ENCODE measurements at places on chromosomes 1 and 21.

GRCh38 chr1:17795836-17796645 lies 40.9 kb downstream of the ACTL8 start:
- no peak for DNase-seq

- DNase-seq, result no peak
These were observed 405 bp upstream of the GADD45A start for GRCh38 chr1:67684526-67685066.

DNA sequence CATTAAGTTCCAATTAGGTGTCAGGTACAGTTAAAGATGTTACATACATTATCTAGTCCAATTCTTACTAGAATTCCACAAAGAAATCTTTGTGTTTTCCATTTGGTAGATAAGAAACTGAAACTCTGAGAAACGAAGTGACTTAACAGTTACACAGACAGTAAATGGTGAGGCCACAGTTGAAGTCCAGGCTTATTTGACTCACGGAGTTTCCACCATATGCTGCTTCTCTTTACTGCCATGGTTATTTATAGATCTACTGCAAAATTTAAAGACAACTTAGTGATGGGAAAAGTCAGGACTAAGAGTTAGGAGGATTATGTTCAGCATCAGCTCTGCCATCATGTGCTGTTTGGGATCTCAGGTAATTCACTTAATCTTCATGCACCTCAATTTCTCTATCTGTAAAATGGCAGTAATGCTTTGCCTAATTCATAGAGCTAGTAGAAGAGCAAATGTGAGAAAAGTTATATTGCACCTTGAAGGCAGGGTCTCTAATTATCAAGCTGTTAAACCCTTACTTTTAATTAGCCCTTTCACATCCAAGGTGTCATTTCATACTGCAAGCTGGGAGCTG lies 26.2 kb upstream of the SAMSN1 start:
- no peak for DNase-seq

- DNase-seq, result no peak
These were observed 167.9 kb upstream of the ZC3H12A start for GRCh38 chr1:37306461-37306860.

GRCh38 chr1:194952171-194952570 lies 1656.1 kb downstream of the KCNT2 start:
- no peak for DNase-seq

GRCh38 chr1:63403386-63403785 lies 36.0 kb downstream of the ALG6 start:
- no peak for DNase-seq

DNA sequence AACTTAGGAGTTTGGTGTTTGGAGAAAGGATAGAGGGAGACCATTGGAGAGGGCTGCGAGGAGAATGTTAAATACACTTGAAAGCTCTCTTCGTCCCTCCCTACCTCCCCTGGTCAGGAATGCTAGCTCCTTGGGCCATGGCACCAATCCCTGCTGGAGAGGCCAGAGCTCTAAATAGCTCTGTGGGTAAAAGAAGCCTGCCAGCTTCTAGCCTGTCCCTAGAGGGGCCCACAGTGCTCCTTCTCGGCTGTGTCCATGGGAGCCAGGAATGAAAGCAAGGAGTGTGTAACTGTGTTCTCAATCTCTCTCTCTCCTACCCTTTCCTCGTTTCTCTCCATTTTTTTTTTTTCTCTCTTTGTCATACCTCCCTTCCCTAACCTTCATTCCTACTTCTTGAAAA lies at the start of gene CCDC190:
Gene CCDC190 (minus strand): TSS at position 75 of the 400 bp plus-strand sequence. CDS start 1,529 bp downstream, outside the sequence.
- no peak for DNase-seq

DNA sequence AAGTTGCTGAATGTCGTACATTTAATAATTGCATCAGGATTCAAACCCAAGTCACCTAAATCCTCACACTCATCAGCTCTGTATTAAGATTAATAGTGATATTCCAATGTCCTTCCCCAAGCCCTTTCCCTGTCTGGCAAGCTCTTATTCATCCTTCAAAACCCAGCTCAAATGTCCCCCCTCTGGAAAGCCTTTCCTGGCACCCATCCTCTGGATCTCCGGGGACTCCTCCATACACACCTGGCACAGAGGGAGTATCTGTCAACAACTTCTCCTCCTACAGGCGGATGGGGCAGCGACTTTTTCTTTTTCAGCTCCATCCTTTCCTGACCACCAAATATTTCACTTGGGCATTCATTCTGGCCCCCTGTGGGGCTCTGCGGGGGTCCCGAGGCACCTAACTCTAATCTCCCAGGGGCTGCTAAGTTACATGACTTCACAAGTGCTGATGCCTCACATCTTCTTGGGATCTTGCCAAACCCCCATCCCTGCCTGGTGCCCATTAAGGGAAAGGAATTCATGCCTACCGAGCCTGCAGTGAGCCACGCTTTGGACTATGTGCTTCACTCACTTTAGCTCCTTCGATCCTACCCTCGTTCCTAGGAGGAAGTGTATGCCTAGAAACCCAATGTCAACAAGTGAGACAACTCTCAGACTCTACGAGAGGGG lies 15.2 kb downstream of the TINAGL1 start:
- DNase-seq, result no peak

DNA sequence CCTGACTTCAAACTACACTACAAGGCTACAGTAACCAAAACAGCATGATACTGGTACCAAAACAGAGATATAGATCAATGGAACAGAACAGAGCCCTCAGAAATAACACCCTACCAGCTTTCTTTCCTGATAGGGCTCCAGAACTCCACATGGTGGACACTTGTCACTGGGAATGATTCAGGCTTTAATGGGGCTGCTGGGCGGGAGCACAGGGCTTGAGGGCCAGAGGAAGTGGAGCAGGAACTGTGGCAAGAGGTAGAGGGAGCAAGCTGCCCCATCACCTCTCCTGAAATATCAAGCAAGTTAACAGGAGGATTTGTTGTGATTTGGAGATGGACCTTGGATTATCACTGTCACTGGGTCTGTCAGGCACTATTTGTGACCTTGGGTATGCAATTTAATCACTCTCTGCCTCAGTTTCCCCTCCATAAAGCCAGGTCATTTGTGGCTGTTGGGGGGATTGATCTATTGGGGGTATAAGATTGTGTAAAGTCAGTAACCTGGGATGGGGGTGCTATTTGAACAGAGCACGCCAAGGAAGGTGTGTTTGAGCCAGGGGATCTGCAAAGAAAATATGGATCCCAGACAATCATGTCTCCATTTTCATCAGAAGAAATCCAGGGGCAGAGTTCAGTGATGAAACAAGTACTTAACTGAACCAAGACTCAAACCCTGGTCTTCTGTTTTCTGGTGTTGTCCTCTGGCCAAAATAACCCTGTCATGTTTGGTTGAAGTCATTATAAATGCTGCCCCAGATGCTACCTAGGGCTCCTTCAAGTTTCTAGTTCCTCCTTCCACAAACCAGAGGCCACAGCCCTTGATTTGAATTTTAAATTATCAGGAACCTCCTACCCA lies 25.2 kb downstream of the ETS2 start:
- no peak for DNase-seq

GRCh38 chr1:160217481-160218051 lies 12.4 kb downstream of the PEA15 start:
- no peak for DNase-seq

All from NCI-H146 (cell line).